GM12891 (cell line): ENCODE measurements at places on chromosomes 11 and 22.

- DNase-seq: peak; percentile 92
These were observed 13.7 kb upstream of the SEC14L3 start for GRCh38 chr22:30485362-30485988.

- no peak for DNase-seq
These were observed 23.9 kb downstream of the EHF start for GRCh38 chr11:34644669-34645406.

DNA sequence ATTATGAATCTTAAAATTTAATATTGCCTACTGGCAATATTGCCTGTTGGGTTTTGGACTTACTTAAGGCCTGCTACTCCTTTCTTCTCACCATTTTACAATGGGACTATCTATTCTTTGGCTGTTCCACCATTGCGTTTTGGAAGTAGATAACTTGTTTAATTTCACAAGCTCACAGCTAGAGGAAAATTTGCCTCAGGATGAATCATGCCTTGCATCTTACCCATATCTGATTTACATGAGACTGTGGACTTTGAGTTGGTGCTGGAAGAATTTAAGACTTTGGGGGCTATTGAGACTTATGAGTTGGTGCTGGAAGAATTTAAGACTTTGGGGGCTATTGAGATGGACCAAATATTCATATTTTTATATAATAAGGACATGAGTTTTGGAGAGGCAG is 662.6 kb downstream of the METTL15 start:
- DNase-seq: no peak

DNA sequence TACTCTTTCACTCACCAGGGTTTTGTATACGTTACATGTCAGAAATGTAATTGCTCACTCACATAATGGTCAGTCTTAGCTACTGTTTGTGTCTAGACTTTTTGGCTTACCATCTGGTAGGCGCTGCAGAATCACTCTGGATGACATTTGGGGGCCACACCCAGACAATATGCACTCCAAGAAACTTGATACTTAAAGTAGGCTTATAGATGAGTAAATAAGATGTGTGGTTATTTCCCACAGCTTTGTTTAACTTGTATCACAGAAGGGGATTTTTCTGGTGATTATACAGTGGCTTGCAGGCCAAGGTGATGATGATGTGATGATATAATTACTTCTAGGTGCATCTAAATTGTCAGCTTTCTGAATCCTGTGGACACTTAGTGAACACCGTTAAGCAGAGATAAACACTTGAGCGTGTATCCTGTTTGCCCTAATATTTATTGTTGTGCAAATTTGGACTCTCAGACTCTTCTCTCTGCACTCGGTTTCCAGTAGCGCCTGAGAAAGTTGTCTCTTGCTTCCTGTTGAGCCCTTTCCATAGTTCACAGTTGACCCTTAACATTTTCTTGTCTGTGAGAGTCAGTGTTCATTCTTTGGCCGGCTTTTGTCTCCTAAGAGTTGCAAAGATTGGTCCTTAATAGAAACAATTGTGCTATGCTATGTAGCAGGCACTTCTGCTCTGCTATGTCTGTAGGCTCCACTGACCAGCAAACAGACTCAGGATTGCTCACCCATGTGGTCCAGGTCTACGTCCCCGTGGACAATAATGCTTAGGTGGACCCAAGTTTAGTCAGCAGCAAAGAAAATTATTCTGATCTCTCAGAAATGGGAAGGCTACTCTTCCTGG is 89.3 kb downstream of the PRR5L start:
- DNase-seq: no peak

- DNase-seq: no peak
These were observed 266.1 kb downstream of the MIAT start for GRCh38 chr22:26923531-26923930.

DNA sequence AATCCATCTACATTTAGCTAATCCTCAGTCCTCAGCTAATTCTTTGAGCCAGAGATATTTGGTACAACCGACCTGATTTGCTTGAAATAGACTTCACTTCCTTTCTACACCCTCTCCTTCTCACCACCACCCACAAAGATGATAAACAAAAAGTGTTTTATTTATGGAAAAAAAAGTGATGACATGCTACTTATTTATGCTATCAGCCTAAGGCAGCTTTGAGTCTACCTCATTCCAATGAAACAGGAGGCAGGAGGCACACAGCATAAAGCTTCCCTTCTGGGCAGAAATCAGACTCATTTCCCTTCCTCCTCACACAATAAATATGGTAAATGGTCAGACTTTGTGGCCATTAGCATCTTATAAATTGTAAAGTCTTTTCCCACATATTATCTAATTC is 325.7 kb downstream of the SOX6 start:
- no peak for DNase-seq

DNA sequence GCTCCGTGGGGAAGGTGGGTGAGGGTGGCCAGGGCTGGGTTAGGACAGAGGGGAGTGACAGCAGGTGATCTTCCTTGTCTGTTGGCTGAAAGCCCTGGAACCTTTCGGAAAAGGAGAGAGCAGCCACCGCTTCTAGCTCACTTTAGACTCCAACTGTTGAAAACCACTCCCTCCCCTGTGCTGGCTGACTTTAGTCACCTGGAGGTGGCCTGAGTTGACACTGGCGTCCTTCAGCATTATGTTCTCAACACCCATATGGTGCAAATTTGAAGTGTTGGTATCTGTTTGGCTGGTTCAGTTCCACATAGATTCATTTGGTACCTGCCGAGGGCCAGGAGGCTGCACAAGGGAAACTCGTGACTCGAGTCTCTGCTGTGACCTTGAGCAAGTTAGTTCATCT is 28.8 kb downstream of the ZC3H7B start:
- no peak for DNase-seq

DNA sequence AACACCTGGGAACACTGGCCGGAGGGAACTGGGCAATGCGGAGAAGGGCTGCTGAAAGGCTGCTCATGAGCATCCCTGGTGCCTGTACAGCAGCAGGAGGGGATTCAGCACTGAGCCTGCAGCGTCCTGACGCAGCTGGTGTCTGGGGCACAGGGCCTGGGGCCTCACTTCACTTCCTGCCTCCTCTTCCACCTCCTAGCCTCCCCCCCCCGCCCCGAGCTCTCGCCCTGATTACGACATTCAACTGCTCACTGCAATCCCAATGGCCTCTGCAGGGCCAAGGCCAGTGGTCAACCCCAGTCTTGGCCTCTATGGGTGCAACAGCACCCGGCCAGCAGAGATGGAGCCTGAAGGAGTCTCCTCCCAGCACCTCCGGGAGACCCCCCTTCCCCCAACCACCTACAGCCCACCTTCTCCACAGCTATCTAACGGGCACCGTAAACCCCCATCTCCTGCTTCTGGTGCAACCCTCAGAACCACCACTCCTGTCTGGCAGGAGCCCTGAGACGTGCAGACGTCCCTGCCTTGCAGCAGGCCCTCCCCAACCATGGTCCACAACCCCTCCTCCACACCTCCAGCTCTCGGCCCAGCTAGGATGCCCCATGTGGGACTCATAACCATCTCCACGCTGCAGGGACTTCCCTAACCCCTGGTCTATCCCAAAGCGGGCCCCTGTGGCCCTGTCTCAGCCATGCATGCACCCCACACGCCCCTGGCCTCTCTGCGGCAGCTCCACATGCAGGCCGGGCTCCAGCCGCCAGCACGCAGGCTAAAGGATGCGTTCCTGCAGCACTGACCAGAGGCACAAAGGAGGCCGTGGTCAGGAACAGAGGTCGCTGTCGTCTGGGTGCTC is 38.2 kb downstream of the BRD1 start:
- DNase-seq: no peak

GRCh38 chr22:36936362-36937116 is 23.1 kb downstream of the CSF2RB start:
- DNase-seq: no peak

DNA sequence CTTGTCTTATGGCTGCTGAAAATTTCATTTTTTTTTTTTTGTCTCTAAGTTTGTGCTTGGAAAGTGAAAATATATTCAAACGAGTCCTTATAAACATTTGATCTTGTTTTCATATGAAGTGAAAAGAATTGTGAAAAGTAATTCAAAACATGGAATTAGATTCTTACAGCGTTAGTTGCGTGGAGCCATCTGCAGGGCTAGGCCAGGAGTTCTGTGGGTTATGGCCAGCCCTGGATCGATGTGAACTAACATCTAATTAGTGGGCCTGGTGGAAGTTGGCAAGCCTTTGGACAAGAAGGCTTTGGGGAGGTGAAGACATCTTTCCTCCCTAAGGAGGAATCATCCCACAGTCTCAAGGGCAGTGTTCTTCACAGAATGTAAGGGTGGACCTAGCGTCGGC is 37.2 kb downstream of the PARVA start:
- no peak for DNase-seq

GRCh38 chr11:27698872-27699241 is 1.4 kb downstream of the BDNF start:
- peak; percentile 59 for DNase-seq

- DNase-seq: no peak
These were observed 97.8 kb downstream of the TRMU start for GRCh38 chr22:46433318-46433717.

- no peak for DNase-seq
These were observed 894.6 kb downstream of the METTL15 start for GRCh38 chr11:29002816-29003215.

GRCh38 chr11:125743681-125744080 is 2.4 kb upstream of the PATE1 start:
- DNase-seq: no peak

- no peak for DNase-seq
These were observed 86.3 kb upstream of the CRYBB3 start for GRCh38 chr22:25113316-25113721.

GRCh38 chr11:19922689-19923035 is 210.0 kb downstream of the NAV2 start:
- DNase-seq: no peak

DNA sequence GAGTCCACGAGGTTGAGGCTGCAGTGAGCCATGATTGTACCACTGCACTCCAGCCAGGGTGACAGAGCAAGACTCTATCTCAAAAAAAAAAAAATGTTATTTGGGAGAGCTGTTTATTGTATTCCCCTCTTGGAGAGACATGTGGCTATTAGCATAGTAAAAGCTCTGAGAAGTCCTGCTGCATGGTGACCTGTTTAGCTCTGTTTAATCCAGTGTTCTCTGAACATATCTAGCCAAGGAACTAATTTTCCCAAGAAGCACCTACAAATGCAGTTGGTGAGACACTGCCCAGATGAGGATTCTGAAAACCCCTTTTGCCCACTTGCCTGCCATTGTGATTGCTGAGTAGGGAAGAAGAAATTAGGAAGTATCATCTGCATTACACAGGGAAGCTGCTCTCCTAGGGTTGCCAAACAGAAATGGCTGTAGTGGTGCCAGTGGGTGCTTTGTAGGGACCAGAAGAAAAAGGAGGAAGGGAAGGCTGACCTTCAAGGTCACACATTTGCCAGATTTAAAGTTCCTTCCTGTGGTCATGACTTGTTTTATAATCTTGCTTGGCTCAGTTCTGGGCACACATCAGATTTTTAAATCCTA is 15.7 kb downstream of the TIMP3 start:
- DNase-seq: no peak

GRCh38 chr11:82974135-82974534 is 72.6 kb downstream of the DDIAS start:
- DNase-seq: no peak

- DNase-seq: no peak
These were observed 6.1 kb upstream of the RNASEH2C start for GRCh38 chr11:65726660-65727059.

DNA sequence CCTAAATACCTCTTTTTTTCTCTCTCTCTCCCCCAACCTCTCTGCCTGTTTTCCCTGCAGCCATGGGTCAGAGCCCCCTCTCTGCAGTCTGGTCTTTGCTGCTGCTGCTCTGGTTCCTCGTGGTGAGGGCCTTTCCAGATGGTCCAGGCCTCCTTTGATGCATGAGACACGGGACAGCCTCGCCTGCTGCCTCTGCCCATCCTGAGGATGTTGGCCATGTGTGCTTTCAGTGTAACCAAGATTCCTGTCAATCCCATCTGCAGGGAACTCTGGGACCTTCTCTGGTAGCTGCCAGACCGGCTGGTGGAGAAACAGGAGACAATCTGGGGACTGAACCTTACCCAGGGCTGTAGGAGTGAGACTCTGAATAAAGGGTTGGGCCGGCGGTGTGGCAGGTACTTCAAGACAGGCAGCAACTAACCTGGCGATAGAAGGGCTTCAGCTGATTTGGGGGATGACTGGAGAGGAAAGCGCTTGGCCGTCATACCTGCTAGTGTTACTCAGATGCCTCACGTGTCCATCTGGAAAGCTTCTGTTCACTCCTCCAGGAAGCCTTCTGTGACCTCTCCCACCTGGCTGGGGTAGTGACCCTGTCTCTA is 7.1 kb downstream of the CHRNA10 start:
- DNase-seq: no peak

- no peak for DNase-seq
These were observed 8.8 kb downstream of the SCGB2A1 start for GRCh38 chr11:62217191-62217748.

- DNase-seq: no peak
These were observed 27.5 kb downstream of the LARGE2 start for GRCh38 chr11:45949992-45950407.

DNA sequence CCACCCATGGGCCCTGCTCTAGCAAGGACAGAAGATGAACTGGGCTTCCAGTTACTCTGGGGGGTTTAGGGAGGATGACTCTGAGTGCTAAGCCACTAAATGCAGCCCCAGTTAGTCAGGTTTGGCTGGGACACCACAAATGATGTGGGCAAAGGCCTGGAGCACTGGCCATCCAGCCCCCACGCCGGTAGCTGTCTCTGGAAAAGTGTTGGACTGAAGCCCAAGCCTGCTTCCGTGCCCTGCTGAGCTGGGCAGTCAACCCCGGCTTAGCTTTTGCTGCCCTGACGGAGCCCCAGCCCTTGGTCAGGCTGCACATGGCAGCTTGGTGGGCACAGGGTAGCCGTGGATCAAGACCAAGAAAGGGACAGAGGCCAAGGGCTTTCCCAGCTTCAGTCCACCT is 5.7 kb upstream of the GSTP1 start:
- DNase-seq: no peak

DNA sequence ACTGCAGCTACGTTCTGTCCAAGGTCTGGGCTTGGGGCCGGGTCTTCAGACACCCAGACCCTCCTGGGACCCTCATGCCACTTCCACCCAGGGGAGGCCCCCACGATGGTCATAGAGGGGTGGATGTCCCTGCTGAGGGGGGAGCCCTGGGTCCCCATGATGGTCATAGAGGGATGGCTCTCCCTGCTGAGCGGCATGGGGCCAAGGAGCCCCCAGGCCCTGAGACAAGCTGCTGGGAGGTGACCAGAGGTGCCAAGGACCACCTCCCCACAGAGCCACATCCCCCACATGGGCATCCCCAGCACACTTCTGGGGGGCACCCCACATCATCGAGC is 7.2 kb downstream of the MUC5B start:
- no peak for DNase-seq

- DNase-seq: no peak
These were observed 14.6 kb upstream of the CTSD start for GRCh38 chr11:1778141-1778911.

DNA sequence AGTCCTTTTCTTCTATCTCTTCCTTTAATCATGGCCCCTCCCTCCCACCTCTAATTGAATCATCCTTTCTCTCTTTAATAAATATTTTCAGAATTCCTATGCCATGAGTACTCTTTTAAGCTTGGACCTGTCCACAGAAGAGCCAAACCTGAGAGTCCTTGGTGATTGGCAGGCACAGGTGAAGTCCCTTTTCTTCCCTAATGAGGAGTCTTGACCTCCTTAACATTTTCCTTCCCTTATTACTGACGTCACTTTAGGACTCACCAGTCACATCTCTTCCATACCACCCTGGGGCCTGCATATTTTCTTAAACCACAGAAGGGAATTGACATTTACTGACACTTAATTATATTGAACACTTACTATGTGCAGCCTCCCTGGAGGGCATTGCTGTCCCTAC is 41.0 kb upstream of the RASSF10 start:
- DNase-seq: no peak
